ENCODE measurements at places on chromosomes 7 and 10.

GRCh38 chr7:152120210-152120609 is 94.7 kb downstream of the GALNT11 start:
- DNase-seq = no peak

DNA sequence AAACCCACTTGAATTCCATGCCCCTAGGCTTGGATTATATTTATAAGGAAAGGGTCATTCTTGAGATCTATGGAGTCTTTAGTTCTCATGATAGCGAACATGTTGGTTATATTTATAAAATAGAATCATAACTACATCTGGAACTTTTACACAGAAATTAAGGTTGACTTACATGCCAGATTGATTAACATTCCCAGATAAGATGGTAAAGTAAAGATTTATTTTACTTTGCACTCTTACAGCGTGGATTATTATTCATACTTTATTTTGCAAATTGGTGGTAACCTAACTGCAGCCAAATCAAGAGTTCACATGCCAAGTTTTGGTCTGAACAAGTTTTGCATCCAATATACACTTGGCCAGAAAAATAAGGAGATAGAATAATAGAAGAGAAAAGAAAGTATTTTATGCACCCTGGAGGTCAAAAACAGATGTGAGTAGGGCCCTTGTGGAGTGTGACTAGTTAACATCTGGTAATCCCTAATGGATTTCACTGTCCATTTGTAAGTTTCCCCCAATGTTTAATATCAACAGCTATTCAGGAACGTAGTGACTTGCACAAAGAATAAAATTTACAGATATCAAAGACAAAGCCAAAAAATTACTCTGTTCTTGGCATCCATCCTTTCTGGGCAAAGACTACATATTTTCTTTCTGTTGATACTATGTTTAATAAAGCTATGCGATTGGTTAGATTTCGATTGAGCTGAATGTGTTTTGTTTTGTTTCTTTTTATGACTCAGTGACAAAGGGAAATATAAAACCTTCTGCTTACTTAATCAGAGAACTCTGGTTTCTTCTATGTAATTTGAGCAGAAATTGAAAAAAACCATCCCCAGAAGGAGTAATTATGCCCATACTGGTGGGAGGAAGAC is 10.1 kb upstream of the TMEM26 start:
- DNase-seq = no peak

- no peak for DNase-seq
Observed at GRCh38 chr10:128744092-128744491, 617.9 kb upstream of the MKI67 start.

DNA sequence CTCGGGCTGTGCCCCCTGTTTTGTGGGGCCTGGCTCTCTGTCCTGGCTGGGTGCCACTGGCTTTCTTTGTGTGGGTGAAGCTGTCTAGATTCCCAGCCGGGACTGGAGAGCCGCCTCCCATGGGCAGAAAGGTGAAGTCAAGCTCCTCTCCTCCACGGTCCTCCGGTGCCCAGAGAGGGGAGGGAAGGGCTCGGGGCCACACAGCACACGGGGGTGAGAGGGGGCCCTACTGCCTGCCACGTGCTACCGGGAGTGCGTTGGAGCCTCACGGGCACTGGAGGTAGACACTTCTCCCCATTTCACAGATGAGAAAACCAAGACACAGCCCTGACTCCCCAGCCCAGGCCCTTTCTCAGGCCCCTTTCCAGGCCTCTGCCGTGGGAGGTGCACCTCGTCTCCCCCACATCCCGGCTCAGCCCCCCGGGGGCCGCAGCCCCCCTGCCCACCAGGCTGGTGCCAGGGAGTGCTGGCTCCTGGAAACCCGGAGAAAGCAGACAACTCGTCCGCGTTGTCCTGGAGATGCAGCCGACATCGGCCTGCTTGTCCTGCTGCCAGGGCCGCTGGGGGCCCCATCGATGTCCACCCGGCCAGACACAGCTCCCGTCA is 55.8 kb downstream of the UNCX start:
- no peak for DNase-seq

DNA sequence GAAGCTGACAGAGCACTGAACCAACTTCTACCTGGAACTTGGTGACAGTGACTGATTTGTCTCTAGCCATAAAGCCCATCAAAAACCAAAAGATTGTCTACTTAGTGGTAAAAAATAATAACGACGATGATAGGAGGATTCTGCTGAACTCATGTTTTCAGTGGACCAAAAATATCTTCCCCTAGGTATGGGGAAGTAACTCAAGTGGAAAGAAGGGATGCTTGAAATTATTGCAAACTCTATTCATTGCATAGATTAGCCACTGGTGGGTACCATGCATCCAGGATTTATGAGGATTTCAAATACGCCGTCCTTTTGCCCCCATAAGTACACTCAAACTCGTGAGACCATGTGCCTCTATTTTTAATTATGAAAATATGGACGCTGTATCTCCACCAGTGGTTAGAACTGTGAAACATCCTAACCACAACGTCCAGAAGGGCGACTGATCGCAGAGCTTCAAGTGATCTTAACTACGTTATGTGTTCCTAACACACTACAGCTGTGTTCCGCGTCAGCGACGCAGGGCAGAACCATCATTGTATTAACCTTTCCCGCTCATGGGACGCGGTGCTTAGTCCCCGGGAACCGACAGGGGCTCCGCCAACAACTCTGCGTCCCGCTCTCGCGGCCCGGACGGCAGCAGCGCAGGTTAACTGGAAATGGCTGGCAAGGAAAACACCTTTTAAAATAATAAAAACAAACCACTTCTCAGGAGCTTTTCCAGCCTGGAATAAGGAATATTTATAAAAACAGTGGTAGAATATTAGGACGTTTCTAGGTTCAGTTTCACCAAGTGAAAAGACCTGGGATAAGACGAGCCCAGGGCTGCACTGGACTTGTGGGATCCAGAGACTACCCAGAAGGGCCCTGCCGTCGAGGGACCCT is 776 bp downstream of the PEX1 start:
- no peak for DNase-seq

DNA sequence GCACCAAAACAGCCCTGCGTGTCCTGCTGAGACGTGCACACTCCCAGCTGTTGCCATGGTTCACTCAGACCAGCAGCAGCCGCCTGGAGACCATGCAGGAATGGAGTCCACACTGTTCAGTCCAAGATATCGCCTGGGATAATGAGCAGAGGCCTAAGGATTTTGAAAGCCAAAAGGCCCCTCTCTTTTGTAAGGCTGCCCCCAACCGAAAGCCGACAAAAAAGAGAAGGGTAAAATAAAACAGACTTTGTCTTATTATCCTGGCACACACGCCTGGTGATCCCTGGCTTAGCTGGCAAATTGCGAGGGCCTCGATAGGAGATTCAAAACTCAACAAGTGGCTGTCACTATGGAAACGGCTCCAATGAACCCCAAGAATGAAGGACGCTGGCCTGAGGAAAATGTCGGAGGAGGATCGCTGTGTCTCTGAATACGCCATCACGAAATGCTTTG is 263.6 kb downstream of the SKIDA1 start:
- DNase-seq = no peak

- no peak for DNase-seq
Observed at GRCh38 chr7:130951303-130951975, 217.4 kb upstream of the KLF14 start.

GRCh38 chr10:21831986-21832820 is 171.3 kb downstream of the DNAJC1 start:
- no peak for DNase-seq

- DNase-seq = no peak
Observed at GRCh38 chr10:125568156-125568555, 114.8 kb downstream of the TEX36 start.

GRCh38 chr7:129649128-129649690 is 37.7 kb downstream of the NRF1 start:
- DNase-seq = no peak

GRCh38 chr10:121099592-121099991 is 248.4 kb downstream of the WDR11 start:
- DNase-seq = no peak

GRCh38 chr7:41785840-41786239 is 83.0 kb upstream of the INHBA start:
- DNase-seq = no peak

DNA sequence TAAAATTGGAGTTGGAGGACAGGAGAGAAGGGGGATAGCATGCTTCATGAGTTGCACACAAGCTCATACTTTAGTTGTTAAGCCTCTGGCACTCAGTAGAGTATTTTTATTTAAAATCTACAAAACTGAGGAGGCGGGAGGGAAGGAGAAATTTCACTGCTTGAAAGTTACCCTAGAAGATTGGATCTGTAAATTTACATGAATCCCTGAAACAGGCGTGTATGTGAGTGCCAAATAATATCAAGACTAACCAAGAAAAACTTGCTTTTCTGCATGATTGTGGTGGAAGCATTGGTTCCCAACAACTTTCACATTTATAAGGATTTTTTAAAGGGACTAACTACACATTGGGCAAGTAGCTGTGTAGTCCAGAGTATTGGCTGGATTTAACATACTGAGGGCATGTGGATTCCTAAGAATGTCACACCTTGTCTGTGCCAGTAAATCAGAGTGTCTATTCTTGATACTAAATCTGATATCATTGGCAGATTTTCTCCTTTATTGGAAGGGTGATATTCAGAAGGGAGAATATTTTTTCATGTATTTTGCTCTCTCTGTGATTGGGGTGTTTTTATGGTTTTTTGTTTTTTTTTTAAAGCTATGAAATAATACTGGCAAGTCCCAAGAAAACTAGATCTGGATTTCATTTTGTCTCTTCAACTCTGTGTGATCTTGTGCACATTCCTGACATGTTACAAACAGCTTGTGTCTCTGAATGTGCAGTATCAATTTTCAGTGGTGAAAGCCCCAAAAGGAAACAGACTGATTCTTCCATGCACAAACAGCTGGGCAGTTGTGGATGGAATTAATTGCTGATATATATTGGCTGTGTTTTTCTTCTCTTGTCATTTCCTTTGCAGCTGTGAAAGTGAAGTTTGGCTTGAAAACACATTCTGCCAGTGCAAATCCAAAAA is 67.2 kb downstream of the ADD3 start:
- no peak for DNase-seq

DNA sequence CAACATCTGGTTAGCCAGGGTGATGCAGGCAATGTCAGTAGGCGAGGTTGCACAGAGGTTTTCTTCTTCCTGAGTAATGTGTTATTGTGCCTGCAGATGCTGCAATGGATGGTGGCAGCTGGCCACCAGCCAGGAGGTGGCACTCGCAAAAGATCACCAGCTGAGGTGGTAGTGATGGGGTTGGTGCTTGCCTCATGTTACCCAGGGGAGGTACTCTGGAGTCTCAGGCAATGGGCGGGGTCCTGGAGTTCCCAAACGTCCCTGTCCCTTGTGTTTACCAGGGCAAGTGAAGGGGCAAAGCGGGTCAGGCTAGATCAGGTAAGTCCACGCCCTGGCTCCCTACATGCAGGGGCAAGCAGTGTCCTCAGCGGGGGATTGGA is 21.1 kb downstream of the CLRN3 start:
- no peak for DNase-seq

DNA sequence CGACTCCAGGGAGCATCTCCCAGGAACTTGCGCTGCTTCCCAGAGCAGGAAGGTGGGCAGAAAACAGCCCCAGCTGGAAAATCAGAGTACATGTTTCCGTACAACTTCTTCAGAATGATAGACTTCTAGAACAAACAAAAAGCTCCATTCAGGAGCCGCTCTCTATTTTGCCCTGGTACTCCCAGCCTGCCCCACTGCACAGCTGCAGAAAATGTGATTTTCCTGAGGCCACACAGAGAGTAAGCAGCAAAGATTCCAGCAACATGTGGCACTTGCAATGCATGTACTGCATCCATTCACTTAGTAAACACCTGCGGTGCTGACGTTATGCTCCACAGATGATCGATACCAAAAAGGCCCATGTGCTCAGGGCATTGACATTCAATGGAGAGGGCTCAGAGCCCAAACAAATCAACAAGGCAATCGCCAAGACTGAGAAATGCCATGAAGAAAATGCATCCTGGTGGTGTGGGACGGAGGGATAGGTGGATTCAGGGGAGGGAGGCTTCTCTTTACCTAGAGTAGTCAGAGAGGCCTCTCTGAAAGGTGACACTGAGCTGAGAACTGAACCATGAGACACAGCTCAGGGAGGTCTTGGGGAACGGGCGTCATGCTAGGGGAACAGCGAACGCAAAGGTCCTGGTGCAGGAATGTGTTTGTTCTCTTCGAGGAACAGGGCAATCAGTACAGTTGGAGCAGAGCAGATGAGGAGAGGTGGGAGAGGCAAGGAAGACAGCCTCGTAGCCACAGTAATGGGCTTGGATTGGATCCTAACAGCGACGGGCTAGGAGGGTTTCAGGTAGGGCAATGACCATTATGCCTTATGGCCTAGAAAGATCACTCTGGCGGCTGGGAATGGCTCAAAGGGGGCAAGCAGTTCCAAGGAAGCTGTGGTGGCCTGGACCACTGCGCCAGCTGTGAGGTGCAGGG is 35.3 kb upstream of the DUSP5 start:
- no peak for DNase-seq

DNA sequence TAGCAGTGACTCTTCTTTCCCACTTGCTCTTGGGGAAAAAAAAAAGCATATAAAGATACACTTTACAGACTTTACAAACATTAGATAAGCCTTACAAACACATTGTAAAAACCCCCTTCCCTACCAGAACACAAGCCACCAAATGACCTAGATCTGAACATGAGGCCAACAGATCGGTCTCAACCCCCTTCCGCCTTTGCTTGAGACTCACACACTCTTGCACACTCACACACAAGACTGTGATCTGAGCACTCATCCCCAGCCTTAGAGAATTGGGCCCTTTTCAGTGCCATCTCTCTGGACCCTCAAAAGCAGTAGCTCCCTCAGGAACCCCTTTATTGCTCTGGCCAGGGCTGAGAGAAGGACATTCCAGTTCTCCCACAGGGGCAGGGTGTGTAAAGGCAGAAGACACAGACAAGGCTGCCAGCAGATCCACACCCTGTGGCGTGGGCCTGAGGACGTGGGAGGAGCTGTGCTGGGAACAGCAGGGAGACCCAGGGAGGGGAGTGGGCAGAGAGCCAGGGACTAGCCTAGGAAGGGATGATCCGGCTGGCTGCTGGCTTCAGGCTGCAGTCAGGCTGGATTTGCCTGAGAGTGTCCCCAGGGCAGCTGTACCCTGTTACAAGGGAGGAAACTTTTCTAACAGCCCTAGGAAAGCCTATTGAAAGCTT is 206.7 kb downstream of the KIAA1217 start:
- DNase-seq = no peak

GRCh38 chr7:124074007-124074406 is 41.1 kb upstream of the TMEM229A start:
- no peak for DNase-seq

- DNase-seq = no peak
Observed at GRCh38 chr10:25082276-25083204, 66.1 kb downstream of the THNSL1 start.

GRCh38 chr10:88185830-88186229 is 322.4 kb downstream of the PTEN start:
- DNase-seq = no peak

GRCh38 chr10:1166101-1166827 is 110.1 kb downstream of the WDR37 start:
- no peak for DNase-seq

- DNase-seq = no peak
Observed at GRCh38 chr7:130332259-130333053, 12.2 kb upstream of the CPA5 start.

GRCh38 chr10:95221124-95221523 is 27.1 kb downstream of the ACSM6 start:
- no peak for DNase-seq

- DNase-seq = no peak
Observed at GRCh38 chr7:42878303-42878702, 33.6 kb downstream of the C7orf25 start.

GRCh38 chr10:57961487-57961886 is 306.2 kb downstream of the IPMK start:
- no peak for DNase-seq

GRCh38 chr10:48779546-48780152 is 95.0 kb downstream of the WDFY4 start:
- no peak for DNase-seq

GRCh38 chr7:82049442-82049841 is 279.6 kb upstream of the HGF start:
- DNase-seq = no peak
